ENCODE measurements at places on chromosomes 11 and 22.

DNA sequence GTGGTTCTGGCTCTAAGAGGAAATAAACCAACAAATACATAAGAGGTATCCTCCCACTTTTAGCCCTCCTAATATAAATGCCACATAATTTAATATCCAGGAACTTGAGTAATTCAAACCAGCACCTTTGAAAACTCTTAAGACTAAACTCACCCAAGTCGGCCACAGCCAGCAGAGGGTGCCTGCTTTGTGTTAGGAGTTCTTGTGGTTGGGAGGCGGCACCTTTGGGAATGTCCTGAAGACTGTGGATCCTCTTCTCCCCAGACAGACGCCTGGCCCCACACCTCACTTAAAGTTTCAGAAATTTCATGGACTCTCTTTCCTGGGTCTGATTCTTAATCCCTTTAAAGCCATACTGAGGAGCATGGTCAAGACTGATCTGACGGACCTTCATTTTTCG, 169.0 kb downstream of the TBC1D22A start:
- no peak for DNase-seq

GRCh38 chr11:16986434-16987204, 27.6 kb downstream of the PLEKHA7 start:
- no peak for DNase-seq

DNA sequence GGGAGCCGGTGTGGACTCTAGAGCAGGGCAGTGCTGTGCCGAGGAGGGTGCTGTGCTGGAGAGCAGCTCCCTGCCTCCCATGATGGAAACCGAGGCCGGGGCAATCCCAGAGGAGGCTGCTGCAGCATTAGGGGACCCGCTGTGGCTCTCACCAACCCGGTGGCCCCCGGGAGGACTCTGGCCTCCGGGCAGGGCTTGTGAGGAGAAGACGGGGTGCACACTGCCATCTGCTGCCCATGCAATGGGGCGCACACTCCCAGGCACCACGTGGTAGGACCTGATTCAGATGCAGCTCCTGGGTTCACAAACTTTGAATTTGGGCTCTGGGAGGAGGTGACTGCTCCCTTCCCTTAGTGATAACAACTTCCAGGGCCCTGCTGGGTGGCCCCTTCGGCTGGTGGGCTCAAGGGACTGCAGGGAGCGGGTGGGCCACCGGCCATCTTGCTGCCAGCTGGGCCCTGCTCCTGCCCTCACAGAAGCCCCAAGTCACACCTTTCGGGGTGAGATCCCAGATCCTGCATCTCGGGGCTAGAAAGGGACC, 93.8 kb upstream of the FGF3 start:
- DNase-seq: peak; percentile 20

- DNase-seq: no peak
Observed at GRCh38 chr11:15204711-15205110, 90.0 kb downstream of the INSC start.

DNA sequence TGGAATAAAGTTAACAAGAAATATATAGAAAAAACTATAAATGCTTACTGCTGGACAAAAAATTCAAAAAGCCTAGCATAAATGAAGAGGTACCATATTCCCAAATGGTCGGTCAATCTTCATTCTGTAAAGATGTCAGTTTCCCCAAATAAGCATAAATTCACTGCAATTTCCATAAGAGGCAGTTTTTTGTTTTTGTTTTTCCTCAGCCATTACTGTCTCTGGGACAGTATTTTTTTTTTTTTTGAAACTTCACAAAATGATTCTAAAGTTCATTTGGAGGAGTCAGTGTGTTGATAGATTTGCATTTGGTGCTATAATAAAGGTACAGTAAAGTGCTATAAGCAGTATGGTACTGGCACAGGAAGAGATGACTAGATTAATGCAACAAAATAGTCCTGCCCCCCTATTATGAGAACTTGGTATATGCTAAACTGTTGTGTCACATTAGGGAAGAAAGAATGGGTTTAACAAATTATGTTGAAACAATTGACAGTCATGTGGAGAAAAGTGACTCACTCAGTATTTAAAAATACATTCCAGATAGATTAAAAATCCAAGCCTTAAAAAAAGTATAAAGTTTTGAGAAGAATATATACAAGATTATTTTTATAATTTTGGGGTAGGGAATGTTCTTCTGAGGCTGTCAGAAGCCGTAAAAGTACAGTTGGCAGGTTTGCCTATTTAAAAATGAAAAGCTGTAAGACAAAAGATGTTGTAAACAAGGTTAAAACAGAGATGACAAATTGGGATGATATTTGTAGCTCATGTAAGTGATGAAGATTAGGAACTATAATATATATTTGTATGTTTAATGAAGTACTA, 2.6 kb upstream of the FTH1 start:
- DNase-seq: peak; percentile 80

DNA sequence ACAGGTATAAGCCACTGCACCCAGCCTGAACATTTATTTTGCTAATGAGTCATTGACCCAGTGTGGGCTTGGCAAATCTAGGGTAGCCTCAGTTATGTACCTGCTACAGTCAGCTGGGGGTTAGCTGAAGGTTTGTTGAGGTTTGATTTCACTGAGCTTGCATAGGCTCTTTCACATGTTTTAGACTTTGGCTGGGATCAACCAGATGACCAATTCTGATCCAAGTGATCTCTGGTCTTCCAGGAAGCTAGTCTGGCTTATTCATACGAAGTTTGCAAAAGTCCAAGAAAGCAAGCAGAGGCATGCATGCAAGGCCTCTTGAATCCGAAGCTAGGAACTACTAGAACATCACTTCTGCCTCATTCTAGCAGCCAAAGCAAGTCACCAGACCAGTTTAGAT, 21.0 kb downstream of the SERPING1 start:
- no peak for DNase-seq

DNA sequence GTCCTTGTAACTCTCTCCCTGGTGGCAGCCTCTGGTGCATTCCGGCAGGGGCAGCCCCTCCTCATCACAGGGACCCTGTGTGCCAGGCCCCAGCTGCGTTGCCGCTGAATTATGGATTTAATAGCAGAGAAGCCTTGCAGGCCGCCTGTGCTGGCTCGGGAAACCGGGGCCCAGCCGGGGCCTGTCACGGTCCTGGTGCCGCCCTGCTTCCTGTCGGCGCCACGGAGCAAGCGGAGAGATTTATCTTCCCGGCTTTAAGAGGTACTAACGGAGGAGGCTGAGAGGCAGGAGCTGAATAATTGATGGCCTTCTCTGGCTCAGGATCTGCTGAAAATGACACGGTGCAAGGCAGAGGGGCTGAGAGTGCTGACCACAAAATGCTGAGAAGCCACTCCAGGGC, 54.0 kb upstream of the CCDC188 start:
- DNase-seq: no peak

- DNase-seq: no peak
Observed at GRCh38 chr22:45205276-45205925, 35.3 kb downstream of the KIAA0930 start.

- DNase-seq: peak; percentile 50
Observed at GRCh38 chr22:30280505-30280904, 8.8 kb downstream of the CASTOR1 start.

- no peak for DNase-seq
Observed at GRCh38 chr11:33860926-33861325, 30.9 kb downstream of the LMO2 start.

- no peak for DNase-seq
Observed at GRCh38 chr11:128116885-128117284, 470.5 kb downstream of the ETS1 start.

GRCh38 chr22:38694940-38695339, 5.8 kb downstream of the JOSD1 start:
- DNase-seq: no peak

GRCh38 chr11:111815489-111815888, 49.3 kb upstream of the PPP2R1B start:
- DNase-seq: peak; percentile 52

DNA sequence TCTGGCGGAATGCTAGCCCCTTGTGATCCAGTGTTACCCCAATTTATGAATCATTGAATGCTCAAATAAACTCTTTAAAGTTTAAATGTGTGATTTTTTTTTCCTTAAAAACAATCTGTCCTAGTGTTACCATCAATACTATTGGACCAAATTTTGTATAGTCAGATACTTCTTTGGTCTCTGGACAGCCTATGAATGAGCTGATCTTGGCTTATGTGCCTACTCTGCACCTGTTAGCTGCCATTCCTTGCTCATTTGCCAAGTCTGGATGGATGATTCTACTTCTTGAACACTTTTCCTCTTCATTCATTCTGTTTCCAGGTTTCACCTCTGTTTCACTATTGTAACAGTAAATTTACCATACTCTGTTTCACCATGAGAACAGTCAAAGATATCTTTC, 226.5 kb upstream of the ZBED5 start:
- DNase-seq: no peak

DNA sequence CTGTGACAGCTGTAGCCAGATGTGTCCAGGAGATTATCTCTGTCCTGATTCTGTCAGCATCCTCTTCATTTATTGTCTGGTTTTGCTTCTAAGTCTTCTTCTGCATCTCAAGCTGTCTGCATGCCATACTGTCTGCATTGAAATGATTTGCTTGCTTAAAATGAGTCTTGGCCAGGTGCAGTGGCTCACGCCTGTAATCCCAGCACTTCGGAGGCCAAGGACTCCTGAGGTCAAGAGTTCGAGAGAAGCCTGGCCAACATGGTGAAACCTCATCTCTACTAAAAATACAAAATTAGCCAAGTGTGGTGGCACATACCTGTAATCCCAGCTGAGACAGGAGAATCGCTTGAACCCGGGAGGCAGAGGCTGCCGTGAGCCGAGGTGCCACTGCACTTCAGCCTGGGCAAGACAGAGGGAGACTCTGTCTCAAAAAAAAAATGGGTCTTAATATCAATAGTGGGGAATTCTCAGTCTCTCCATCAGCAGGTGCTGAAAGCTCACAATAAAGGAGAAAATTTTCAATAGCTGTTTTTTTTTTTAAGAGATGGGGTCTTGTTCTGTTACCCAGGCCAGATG, 39.2 kb upstream of the AMPD3 start:
- no peak for DNase-seq

DNA sequence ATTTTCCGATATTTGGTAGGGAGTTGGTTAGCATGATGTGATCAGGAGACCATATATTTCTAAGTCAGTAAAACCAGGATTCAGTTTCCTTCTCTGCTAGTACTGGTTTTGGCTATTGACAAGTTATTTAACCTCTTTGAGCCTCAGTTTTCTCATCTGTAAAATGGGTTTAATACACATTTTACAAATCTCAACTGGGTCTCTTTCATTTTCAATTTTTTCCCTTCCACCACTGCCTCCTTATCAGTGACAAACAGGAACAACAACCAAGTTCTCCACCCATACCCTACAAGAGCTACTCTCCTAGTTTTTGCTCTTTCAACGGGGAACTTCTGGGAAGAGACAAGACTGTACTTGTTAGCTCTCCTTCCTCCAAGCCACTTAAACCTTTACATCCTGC, 6.2 kb upstream of the APLP2 start:
- DNase-seq: no peak

DNA sequence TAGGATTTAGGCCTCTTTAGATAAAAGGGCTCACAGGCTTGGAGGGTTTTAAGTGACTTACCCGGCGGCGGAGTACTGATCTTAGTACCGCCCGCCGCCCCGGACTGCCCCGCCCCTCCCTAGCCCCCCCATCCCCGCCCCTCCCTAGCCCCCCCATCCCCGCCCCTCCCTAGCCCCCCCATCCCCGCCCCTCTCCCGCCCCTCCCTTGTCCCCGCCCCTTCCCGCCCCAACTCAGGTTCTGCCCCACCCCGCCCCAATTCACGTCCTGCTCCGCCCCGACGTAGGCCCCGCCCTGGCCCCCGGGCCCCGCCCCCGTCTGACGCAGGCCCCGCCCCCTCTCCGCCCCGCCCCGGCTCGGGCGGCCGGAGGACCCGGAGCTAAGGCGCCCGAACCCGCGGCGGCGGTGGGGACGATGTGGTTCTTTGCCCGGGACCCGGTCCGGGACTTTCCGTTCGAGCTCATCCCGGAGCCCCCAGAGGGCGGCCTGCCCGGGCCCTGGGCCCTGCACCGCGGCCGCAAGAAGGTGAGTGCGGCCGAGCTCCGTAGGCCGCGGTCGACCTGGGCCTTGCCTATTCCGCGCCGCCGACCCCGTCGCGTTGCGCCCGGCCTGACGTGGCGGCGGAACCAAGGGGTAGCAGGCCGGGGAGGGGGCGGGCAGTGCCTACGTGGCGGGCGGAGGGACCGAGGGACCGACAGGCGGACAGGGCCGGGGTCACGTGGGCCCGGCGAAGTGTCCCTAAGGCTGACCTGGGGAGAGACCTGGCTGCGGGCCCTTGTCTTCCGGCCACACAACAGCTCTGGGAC, at the start of gene SCYL1:
SCYL1 (plus strand) TSS at position 343 of the 805 bp plus-strand sequence; CDS start at position 414, 71 bp downstream.
- peak; percentile 87 for DNase-seq

DNA sequence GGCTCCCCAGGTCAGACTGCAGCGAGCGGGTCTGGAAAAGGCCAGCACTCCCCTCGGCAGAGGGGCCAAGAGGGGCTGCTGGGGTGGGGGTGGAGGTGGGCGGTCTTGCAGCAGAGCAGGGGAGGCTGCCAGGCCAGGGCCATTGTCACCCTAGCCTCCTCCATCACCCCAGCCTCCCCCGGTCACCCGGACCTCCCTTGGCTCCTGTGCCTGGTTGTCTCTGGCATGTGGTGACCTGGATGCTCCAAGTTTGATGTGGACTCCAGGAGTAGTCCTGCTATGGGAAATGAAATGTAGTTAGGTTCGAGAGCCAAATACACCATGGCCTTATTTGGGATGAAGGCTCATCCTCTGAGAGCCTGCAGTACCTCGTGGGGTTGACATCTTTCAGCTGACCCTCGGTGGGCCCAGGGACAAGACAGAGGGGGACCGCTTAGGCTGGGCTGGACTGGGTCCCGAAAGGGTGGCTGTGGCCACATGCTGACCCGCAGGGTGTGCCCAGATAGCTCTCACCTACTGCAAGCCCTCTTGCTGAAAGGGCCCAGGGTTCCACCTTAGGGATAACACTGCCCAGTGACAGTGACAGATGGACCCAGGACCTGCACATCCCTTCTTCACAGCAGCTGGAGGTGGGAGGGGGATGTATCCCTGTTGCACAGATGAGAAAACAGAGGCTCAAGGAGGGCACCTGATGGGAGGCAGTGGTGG, 24.1 kb downstream of the MRGPRD start:
- DNase-seq: no peak

DNA sequence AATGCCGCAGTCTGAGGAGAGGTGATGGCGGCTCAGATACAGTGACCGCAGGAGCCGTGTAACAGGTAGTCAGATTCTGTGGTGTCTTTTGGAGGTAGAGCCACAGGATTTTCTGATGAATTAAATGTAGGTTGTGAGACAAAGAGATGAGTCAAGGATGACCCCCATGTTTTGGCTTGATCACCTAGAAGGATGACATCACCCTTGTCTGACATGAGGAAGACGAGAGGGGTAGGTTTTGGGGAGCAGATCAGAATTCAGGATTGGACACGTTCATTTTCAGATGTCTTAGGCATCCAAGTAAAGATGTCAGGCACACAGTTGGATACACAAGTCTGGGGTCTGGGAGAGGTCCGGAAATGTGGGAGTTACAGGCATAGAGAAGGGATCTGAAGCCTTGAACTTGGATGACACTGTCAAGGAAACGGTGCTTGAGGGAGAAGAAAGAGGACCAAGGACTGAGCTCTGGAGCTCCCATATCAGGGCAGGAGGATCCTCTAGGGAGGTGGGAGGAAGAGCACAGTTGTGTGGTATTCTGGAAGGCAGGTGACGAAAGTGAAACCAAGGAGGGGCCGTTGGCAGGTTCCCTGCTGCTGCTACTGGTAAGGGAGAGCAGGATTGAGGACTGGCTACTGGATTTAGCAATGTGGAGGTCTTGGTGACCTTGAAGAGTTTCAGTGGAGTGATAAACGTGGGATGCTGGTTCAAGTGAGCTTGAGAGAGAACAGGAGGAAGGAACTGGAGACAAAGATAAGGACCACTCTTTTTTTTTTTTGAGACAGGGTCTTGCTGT, 12.6 kb upstream of the GDPD5 start:
- DNase-seq: no peak

Data from fibroblast of lung (primary cell).